ENCODE measurements at places on chromosomes 7 and 10. TPM values are rescaled to one million over a fixed set of nuclear protein-coding genes. Genes with fewer than 3 reads are reported as not detected.
A peak's percentile ranks its signal among the peaks of the same experiment; 100 is the strongest.

CC2D2B gene
- total RNA-seq, result 6.2 TPM

CYP17A1 gene
- total RNA-seq, result 0.41 TPM

CDHR3 gene
- 1.5 TPM for total RNA-seq

SEPTIN7 gene
- 165 TPM for total RNA-seq

FAM24B gene
- 4.8 TPM for total RNA-seq

C7orf57 gene
- total RNA-seq, result not detected

PSMC2 gene
- total RNA-seq, result 85.8 TPM

DNA sequence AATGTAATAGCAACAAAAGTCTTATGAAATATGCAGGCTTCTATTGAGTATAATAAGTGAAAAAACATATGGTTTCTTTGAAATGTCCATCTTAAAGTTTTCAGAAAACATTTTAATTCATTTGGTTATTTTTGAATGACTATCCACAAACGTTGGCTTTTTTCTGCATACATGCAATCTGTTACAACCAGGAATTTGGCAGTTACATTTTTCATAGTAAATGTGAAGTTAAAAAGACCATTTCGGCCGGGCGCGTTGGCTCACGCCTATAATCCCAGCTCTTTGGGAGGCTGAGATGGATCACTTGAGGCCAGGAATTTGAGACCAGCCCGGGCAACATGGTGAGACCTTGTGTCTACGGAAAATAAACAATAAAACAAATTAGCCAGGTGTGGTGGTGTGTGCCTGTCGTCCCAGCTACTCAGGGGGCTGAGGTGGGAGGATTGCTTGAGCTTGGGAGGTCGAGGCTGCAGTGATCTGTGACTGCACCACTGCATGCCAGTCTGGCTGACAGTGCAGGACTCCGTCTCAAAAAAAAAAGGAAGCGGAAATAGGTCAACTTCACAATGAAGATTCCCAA is 73.9 kb upstream of the NMT2 start:
- no peak for DNase-seq
- no peak overlapping the region for H3K27ac ChIP-seq
- no peaks in the 10 kb centered on the region for H3K36me3 ChIP-seq

DNA sequence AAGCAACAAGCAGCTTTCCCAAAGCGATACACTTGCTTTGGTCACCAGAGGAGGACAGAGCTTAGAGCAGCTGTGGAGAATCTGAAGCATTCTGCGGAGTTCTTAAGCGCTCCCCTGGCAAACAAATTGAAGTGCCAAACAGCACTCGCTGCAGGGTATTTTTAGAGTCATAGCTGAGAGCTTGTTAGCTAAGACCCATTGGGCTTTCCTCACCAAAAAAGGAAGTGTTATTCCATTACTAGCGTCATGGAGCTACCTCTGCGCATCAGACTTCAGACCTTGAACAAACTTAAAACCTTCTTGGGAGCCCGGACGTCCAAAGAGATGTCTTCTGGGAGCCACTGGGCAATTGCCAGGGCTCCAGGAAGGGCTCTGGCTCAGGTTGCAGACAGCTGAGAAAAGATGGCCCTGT is 23.2 kb upstream of the BMPR1A start:
- peaks cover 9% of the 10 kb centered on the region for H3K36me3 ChIP-seq
- no peak for DNase-seq
- no peak overlapping the region for H3K4me3 ChIP-seq

DNA sequence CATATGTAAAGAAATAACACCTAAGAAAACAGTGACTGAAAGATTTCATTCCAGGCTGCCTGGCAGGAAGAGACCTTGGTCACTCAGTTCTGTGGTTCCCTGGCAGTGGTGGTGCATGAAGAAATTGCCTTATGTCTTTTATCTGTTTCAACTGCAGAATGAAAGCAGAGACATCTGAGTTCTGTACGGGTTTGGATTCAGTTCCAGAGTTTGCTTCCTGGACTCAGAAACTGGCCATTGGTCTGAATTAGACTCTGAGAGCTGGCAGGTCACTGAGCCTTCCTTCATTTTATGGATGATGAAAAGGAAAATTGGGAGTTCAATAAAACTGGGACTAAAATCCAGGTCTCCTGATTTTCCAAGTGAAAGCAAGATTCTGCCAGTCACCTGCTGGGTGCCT is 428.9 kb upstream of the AUTS2 start:
- no peak overlapping the region for H3K4me3 ChIP-seq
- H3K27me3 ChIP-seq, result no peaks in the 10 kb centered on the region
- no peak overlapping the region for H3K27ac ChIP-seq
- no peak for DNase-seq
- peaks cover 22% of the 10 kb centered on the region for H3K4me1 ChIP-seq

DNA sequence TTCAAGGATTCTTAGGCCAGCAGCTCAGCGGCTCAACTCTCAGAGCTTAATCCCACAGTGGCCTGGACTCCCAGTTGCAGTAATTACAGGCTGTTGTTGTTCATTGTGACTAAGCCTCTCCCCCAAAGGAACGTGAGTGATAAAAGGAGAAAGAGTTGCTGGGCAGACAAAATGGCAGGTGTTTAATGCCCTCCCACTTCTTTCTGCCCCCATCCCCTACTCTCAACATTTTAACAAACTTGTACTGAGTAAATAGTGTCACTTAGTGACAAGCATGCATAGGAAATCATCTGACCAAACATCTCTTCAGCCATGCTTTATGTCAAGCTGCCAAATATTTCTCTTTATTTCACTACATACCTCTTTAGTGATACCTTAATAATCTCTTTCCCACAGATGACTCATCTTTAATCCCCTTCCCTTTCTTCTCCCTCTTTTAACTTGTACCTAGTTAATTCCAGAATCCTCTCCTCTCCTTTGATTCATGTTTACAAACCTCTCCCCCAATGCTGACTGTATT is 12.4 kb upstream of the MTERF1 start:
- no peaks in the 10 kb centered on the region for H3K4me1 ChIP-seq
- H3K27ac ChIP-seq, result no peak overlapping the region
- H3K27me3 ChIP-seq, result no peaks in the 10 kb centered on the region
- no peak for DNase-seq
- H3K36me3 ChIP-seq, result no peaks in the 10 kb centered on the region

- no peak overlapping the region for H3K4me3 ChIP-seq
- no peak for DNase-seq
- no peaks in the 10 kb centered on the region for H3K27me3 ChIP-seq
- H3K27ac ChIP-seq, result no peak overlapping the region
- no peaks in the 10 kb centered on the region for H3K36me3 ChIP-seq
These were observed 94.0 kb upstream of the LANCL2 start for GRCh38 chr7:55271069-55271626.

GRCh38 chr10:56662765-56663447 is 301.8 kb upstream of the ZWINT start:
- no peaks in the 10 kb centered on the region for H3K4me1 ChIP-seq
- no peak for DNase-seq

- no peak overlapping the region for H3K4me3 ChIP-seq
- no peaks in the 10 kb centered on the region for H3K36me3 ChIP-seq
- H3K27me3 ChIP-seq, result no peaks in the 10 kb centered on the region
- no peak overlapping the region for H3K27ac ChIP-seq
- no peaks in the 10 kb centered on the region for H3K4me1 ChIP-seq
These were observed 89.1 kb downstream of the GPR158 start for GRCh38 chr10:25263931-25264330.

DNA sequence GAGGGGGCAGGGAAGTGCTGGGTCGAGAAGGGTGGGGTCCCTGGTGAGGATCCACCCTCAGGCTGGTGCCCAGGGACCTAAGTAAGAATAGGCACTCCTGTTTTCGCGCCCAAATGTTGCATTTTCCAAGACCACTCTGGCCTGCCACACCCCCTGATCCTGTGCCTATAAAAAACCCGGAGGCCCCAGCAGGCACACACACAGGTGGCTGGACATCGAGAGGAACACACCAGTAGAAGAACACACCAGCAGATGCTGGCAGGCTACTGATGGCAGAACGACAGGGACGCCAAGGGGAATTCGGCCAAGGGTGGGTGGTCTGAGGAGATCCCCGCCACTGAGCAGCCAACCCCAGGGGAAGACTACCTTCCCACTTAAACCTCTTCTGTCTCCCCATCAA is 633.9 kb upstream of the POT1 start:
- H3K36me3 ChIP-seq, result no peaks in the 10 kb centered on the region
- no peak for DNase-seq
- H3K4me1 ChIP-seq, result no peaks in the 10 kb centered on the region
- H3K27ac ChIP-seq, result no peak overlapping the region

- H3K4me1 ChIP-seq, result no peaks in the 10 kb centered on the region
- H3K27ac ChIP-seq, result no peak overlapping the region
- H3K27me3 ChIP-seq, result no peaks in the 10 kb centered on the region
- no peak for DNase-seq
- H3K36me3 ChIP-seq, result no peaks in the 10 kb centered on the region
These were observed 27.7 kb upstream of the NMT2 start for GRCh38 chr10:15196021-15196834.

GRCh38 chr10:89793649-89794254 is 92.4 kb downstream of the KIF20B start:
- DNase-seq, result no peak
- H3K4me1 ChIP-seq, result peaks cover 11% of the 10 kb centered on the region
- no peak overlapping the region for H3K4me3 ChIP-seq
- no peaks in the 10 kb centered on the region for H3K27me3 ChIP-seq
- H3K36me3 ChIP-seq, result no peaks in the 10 kb centered on the region

GRCh38 chr10:79146611-79147130 is 77.9 kb downstream of the ZMIZ1 start:
- H3K36me3 ChIP-seq, result peaks cover 4% of the 10 kb centered on the region
- peak overlapping the region; percentile 97 for H3K27ac ChIP-seq
- no peaks in the 10 kb centered on the region for H3K27me3 ChIP-seq
- peaks cover 43% of the 10 kb centered on the region for H3K4me1 ChIP-seq
- H3K4me3 ChIP-seq, result no peak overlapping the region
- peak; percentile 50 for DNase-seq

Data from thoracic aorta (tissue), 2 donors.